Breast epithelium (tissue), 4 donors: ENCODE measurements at places on chromosomes 4 and X.

- DNase-seq, result no peak
Observed at GRCh38 chr4:41436419-41436818, 101.5 kb upstream of the LIMCH1 start.

DNA sequence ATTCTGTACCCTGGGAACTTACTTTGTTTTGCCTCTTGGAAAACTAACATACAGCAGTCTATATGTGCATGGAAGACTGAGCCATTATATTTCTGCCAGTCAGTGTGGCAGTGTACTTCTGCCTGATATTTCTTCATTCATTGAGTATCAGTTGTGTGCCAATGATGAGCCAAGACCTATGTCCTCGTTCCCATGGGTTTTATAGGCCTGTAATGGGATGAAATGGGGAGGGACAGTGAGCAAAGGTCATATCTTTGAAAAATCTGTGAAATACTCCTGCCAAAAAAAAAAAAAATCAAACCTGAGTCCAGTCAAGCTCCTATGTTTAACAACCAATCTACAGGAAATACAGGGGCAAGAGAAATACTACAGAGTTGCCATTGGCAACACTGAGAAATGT, 9.1 kb downstream of the NSD2 start:
- DNase-seq, result no peak

GRCh38 chr4:151195801-151196200, 81.2 kb upstream of the PRSS48 start:
- DNase-seq, result no peak

- no peak for DNase-seq
Observed at GRCh38 chrX:52983321-52984000, 25.1 kb upstream of the FAM156A start.

DNA sequence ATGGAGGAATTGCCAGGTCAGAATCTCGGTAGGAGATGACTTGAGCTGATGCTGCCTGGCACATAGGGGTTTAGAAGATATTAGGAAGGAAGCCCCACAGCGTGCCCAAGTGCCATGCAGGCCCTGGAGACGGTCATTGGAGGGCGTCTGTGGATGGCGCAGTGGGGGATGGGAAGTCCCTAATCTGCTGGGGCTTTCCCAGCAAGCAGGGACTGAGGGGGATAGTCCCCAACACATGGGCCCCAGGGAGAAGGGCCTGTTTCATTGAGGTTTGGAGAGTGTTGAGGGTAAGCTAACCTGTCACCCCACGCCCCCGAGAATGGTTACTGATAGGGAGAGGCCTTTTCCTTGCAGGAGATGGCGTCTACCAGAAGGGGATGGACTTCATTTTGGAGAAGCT, 7.8 kb downstream of the TAFAZZIN start:
- no peak for DNase-seq

DNA sequence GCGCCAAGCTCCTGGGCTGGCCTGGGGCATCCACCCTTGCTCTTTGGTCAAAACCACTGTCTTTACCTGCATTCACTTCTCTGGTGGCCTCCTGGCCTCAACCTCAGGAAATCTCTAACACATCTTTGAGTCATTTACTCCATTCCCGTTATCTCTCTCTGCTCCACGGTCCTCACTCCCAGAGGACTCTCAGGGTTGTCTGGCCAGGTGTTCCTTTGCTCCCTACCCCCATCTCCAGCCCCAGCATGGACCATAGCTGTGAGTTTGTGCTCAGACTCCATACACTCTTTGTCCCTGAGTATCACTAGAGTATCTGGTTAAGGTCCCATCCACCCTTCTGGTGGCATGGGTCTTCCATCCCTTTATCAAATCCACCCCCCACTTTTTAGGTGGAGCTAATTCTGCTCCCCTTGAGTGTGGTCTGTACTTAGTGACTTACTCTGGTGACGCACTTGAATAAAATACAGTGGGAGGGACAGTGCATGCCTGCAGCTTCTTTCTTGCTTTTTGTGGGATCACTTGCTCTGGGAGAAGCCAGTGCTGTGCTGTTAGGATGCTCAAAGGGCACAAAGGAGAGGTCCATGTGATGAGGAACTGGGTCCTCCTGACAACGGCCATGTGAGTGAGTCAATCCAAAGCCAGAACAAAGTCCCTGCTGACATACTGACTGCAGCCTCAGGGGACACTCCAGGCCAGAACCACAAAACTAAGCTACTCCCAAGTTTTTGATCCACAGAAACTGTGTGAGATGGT, 44.3 kb downstream of the IGFBP7 start:
- no peak for DNase-seq
